Breast epithelium (tissue), 4 donors: ENCODE measurements at places on chromosomes 3 and 15. TPM values are rescaled to one million over a fixed set of nuclear protein-coding genes. Genes with fewer than 3 reads are reported as not detected.

EOMES gene
- total RNA-seq: 0.88 TPM

APOD gene
- 651 TPM for total RNA-seq

ZNF502 gene
- total RNA-seq: 6.6 TPM

SAXO2 gene
- 2.3 TPM for total RNA-seq

CDHR4 gene
- total RNA-seq: not detected

CHRM5 gene
- total RNA-seq: not detected

HYAL3 gene
- 2.3 TPM for total RNA-seq

FGD5 gene
- 7.3 TPM for total RNA-seq

ACAN gene
- under 0.01 TPM for total RNA-seq

SERPINI2 gene
- not detected for total RNA-seq

CHRFAM7A gene
- total RNA-seq: 0.73 TPM

MOBP gene
- total RNA-seq: not detected

TMEM207 gene
- total RNA-seq: not detected

CAND2 gene
- 1.8 TPM for total RNA-seq

HTD2 gene
- 10.6 TPM for total RNA-seq

HIGD2B gene
- not detected for total RNA-seq

GATM gene
- 8.8 TPM for total RNA-seq

CCDC71 gene
- total RNA-seq: 29.0 TPM

FBXL22 gene
- 3.5 TPM for total RNA-seq

GOLGA6D gene
- total RNA-seq: not detected

TMCO5A gene
- not detected for total RNA-seq

SPATA12 gene
- total RNA-seq: 0.29 TPM

DLEC1 gene
- total RNA-seq: 1.1 TPM

CLDN1 gene
- total RNA-seq: 51.8 TPM

SERINC4 gene
- not detected for total RNA-seq

SLC22A13 gene
- total RNA-seq: 0.59 TPM

NR2E3 gene
- total RNA-seq: 1.6 TPM

AGTR1 gene
- 17.3 TPM for total RNA-seq

TMED3 gene
- 81.5 TPM for total RNA-seq

MYL3 gene
- 8.5 TPM for total RNA-seq

AMIGO3 gene
- total RNA-seq: 0.98 TPM

MEX3B gene
- total RNA-seq: 0.98 TPM

TTLL13 gene
- not detected for total RNA-seq

LEO1 gene
- total RNA-seq: 12.8 TPM

ARPP21 gene
- 0.16 TPM for total RNA-seq

OXSR1 gene
- total RNA-seq: 29.0 TPM

GABPB1 gene
- 35.9 TPM for total RNA-seq

PIK3R4 gene
- 55.2 TPM for total RNA-seq

RTP3 gene
- total RNA-seq: not detected

MTHFS gene
- 19.0 TPM for total RNA-seq

IL17RC gene
- 59.6 TPM for total RNA-seq

MYO5C gene
- 71.3 TPM for total RNA-seq

HEG1 gene
- total RNA-seq: 45.1 TPM

DNAH12 gene
- 0.15 TPM for total RNA-seq

ARMC8 gene
- 74.4 TPM for total RNA-seq

SNRPN gene
- 64.5 TPM for total RNA-seq

COL6A6 gene
- total RNA-seq: 1.6 TPM

GPR27 gene
- total RNA-seq: 2.0 TPM

TRH gene
- not detected for total RNA-seq

MYRIP gene
- total RNA-seq: 4.8 TPM

ANKRD34C gene
- not detected for total RNA-seq

GPR62 gene
- 0.16 TPM for total RNA-seq

CLRN1 gene
- total RNA-seq: not detected

DNAJA4 gene
- total RNA-seq: 16.0 TPM

CPLX3 gene
- total RNA-seq: 0.66 TPM
